H54 (cell line): ENCODE measurements at places on chromosomes 12 and 14.

DNA sequence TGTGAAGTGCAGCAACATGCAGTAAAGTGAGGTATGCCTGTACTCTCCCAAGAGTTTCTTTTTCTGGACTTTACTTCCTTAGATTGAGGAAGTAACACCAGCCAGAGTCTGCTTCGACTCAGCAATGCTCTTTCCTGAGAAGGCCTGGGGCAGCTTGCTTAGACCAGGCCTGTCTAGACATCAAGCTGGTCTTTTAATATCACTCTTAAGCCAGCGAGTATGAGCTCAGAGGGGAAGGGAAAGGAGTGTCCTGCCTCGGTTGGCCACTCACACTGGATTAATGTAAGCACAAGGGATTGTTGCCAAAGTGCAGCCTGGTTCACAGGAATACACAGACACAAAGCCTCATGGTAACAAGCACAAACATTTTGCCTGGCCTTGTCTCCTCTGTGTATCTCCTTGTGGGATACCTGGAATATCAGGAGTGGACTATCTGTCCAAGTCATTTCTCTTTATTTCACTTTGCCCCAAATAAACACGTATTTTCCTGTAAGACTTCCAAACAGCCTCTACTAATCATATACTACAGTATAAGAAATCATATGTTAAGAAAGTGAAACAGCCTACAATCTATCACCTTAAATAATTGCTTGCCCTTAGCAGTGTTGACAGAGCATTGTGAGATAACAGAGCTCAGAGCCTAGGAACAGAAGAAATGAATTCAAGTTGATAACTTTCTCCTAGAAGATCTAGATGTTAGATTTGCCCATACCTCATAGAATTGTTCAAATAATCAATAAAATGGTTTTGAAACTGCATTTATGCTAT, 121.2 kb upstream of the DAAM1 start:
- no peak for DNase-seq

DNA sequence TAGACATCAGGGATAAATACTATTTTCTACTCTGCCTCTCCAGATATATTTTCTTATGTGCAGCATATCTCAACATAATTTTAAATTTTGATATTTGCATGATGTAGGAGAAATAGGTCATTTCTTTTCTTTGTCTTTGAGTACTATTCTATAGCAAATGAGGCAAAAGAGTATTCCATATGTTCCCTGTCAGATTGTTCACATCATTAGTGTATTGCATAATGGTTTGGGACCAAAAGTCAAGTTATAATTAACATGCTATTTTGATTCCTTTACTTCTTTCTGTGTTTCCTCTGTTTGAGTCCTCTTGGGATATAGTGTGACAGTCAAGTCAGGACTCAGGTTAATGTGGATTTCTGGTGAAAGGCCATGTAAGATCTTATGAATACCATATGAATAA, 864.6 kb upstream of the FBXO33 start:
- DNase-seq: no peak

DNA sequence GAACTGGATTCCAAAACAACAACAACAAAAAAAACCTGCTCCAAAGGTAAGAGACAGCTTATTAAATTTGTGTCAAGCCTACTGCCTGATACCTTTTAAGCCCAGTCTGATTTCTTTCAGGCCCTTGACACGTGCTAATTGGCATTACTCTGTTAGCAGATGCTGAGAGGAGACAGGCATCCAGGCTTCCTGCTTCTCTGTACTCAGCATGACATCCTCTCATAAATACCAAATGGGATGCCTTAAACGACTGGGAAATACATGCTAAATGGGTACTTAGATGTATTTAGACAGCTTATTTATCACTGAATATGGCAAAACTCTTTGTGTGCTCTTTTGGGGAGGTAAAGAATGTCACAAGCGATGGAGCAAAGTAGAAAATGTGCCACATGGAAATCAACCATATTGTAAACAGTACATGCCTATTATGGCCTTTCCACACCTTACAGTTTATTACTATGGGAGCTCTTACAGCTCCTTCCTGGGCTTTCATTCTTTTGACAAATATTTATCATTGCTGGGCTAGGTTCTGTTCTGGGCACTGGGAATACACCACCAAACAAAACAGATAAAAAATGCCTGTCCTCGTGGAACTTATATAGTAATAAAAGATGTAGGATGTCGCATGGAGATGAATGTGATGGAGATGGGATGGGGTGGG, 11.5 kb upstream of the PCED1B start:
- DNase-seq: no peak

GRCh38 chr12:105013892-105014291, 27.8 kb downstream of the NOPCHAP1 start:
- no peak for DNase-seq

DNA sequence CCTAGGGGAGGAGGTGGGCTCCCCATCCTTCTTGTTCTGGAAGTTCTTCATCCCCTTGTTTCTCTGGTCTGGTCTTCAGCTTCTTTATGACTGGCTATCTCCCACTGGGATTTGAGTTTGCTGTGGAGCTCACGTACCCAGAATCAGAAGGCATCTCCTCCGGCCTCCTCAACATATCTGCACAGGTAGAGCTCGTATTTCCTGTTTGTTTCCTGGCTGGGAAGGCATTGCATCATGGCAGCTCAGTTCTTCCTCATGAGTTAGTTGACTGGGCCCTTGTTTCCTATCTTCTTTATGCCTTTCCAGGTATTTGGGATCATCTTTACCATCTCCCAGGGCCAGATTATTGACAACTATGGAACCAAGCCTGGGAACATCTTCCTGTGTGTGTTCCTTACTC, 19.8 kb downstream of the ERG28 start:
- no peak for DNase-seq

DNA sequence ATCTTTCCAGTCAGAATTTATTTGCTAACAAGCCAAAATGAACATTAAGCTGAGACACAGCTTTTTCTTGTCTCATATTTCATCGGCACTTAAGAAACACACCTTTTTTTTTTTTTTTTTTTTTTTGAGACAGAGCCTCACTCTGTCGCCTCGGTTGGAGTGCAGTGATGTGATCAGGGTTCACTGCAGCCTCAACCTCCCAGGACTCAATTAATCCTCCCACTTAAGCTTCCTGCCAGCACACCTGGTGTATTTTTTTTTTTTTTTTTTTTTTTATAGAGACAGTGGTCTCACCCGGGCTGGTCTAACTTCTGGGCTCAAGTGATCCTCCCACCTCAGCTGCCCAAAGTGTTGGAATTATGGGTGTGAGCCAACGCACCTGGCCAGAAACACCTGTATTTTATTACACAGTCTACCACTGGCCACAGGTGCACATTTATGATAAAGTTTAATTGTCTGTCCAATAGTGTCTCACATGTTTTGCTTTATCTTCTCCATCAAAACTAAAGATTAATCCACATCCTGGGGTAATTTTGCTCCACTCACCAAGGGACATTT, 62.7 kb downstream of the C2CD5 start:
- DNase-seq: no peak

- DNase-seq: no peak
These were observed 81.2 kb downstream of the COX16 start for GRCh38 chr14:70278281-70278680.

GRCh38 chr12:91633734-91634357, 451.2 kb upstream of the DCN start:
- DNase-seq: no peak

- no peak for DNase-seq
These were observed 374.4 kb downstream of the DPF3 start for GRCh38 chr14:72519543-72519942.

DNA sequence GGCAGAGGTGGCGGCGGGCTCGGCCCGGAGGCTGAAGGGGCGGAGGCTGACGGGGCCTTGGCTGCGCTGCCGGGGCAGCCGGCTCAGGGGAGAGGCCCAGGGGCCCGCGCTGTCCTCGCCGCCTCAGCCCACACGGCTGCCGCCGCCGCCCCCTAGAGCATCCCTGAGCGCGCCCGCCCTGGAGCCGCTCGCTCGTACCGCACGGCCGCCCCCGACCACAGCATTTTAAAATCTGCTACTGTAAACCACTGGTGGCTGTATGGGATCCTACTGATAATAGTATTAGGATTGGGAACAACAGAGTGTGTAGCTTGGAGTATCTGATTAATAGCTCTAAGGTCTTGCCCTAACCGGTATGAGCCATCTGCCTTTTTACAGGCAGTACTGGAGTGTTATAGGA, 22.2 kb upstream of the EDDM3A start:
- DNase-seq: no peak

DNA sequence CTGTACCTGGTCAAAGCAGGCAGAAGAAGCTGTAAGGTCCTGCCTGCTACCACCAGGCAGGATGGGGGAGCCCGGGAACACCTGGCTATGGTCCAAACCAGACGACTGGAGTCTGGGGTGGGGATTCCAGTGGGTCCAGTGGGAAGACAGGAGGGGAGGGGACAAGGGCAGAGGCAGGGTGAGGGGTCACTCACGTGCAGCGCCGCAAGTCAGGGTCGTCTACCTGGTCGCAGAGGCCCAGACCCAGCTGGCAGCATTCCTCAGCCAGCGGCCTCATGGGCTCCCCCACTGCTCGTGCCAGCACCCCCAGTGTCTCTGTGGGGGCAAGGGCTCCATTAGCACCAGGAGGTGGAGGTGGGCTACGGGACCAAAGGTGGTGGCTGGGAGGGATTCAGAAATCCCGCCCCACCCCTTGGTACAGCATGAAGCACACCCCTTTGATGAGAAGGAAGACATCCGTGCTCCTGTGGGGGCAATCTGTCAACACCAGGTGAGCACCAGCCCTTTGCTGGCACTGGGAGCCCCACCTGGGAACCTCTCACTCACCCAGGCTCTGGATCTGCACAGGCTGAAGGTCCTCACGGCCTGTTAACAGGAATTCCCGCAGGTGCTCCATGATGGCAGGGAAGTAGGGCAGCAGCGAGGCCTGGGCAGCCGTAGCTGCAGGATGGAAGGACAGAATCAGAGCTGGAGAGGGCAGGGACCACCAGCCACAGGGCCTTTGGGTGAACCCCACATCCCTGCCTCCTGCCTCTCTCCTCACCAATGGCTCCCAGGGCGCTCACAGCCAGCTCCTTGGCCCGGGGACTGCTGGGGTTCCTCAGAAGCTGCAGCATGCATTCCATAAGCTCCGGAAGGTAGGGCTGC, 4.3 kb downstream of the IPO4 start:
- DNase-seq: no peak

GRCh38 chr12:14833336-14833735, 10.0 kb downstream of the ART4 start:
- DNase-seq: no peak

DNA sequence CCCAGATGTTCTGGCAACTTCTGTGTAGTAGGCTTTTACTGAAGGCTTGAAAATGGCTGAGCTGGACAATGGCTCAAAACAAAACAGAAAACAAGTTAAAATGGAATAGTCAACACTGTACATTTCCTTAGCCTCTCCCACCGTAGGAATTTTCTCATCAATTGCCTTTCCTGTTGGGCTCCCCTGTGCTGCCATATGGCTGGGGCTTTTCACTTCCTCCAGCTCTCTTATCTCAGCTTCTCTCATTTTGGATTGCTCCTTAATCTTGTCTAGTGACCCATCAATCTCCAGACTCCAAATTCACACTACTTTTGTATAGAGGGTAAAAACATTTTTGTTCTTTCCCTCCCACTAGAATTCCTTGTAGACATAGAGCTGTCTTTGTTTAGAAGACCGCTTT, 50.4 kb upstream of the RPH3A start:
- no peak for DNase-seq

DNA sequence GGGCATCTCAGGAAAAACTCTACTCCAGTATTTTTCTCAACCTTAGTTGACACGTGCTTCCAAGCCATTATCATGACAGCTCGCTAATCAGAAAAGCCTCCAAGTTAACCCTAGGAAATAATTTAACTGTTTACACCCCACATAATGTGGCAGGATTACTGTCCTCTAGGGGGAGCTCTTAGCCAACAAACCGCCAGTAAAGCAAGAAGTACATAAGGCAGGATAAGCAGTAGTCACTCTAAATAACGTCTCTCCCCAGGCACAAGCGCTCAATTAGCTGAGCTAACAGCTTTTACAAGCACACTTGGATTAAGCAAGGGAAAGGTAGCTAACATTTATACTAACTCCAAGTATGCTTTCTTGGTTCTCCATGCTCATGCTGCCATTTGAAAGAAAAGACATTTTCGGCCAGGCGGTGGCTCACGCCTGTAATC, 22.8 kb downstream of the APOBEC1 start:
- no peak for DNase-seq

DNA sequence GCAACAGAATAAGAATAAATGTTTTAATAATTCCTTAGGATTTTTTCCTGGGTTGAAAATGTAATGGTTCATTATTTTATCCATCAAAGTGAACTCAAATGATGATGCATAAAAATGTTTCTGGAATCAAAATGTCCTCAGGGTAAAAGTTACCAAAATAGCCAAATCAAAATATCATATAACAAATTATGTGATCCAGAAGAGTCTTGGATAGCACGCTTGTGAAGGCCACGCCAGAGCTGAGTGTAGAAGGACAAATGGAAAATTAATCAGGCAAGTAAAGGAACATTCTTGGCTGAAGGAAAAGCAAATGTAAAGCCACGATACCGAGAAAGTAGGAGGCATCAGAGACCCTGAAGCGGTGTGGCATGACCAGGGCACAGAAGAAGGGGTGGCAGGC, 169.2 kb downstream of the CAPZA3 start:
- DNase-seq: no peak

- no peak for DNase-seq
These were observed 200.3 kb upstream of the NPAS3 start for GRCh38 chr14:32738206-32738871.

- no peak for DNase-seq
These were observed 28.7 kb upstream of the CERS5 start for GRCh38 chr12:50195832-50196231.

DNA sequence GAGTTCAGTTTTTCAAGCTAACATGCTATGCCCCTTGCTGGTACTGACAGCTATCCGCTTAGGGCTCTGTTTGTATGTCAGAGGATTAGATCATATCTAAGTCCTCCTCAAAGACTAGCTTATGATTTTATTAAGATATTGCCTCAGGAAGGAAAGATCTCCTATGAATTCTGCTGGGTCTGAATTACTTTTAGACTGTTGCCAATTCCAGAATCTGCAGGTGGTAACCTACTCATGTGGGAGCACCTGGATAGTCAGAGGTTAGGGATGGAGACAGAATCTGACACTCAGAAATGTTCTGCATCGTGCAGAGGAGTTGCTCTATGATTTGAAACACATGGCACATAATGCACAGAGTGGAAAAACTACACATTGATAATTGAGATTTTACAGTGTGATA, 843.4 kb downstream of the SLC6A15 start:
- DNase-seq: no peak

DNA sequence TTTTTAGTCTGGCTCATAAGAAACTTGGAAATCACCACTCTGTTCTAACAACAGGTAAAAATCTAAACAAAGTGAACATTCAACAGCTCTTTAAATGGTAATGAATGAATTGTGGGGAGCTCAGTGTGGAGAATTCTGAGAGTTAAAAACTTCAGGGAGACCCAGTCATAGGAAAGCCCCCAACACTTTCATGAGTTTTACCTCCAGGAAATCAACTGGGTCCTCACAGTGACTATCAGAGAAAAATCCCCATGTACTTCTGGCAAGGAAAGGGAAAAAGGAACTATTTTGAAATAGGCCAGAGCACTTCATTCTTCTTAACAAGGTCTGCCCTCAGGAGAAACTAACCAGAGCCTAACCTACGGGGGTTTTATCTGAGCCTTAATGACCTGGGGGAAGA, 134.7 kb downstream of the CMAS start:
- DNase-seq: no peak

GRCh38 chr12:100767371-100767770, 27.2 kb upstream of the ANO4 start:
- no peak for DNase-seq
